Calu3 (cell line): ENCODE measurements at places on chromosomes 3 and 15. TPM values are rescaled to one million over a fixed set of nuclear protein-coding genes. Genes with fewer than 3 reads are reported as not detected.
A peak's percentile ranks its signal among the peaks of the same experiment; 100 is the strongest.

DNA sequence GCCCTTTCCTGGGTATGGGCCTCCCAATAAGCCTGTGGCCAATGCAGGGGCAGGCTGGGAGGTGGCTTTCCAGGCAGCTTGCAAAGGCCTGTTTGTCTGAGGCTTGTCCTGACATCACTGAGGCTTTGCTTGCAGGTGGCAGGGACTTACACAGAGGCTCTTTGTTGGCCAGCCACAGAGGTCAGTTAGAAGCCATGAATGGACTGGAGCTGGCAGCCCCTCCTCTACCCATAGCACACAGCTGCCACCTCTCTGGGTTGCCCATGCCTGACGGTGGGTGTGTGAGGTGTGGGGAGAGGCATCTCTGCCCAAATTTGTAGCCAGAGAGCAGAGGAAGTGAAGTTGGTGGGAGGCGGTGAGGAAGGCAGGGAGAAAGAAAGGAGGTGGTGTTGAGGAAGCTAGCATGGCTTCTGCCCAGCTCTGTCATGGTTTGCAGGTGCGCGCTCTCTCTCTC is 17.1 kb downstream of the LIMD1 start:
- DNase-seq, result peak; percentile 82
- H3K27me3 ChIP-seq, result no peaks in the 10 kb centered on the region
- H3K4me1 ChIP-seq, result peaks cover 62% of the 10 kb centered on the region
- peaks cover 19% of the 10 kb centered on the region for H3K36me3 ChIP-seq
- H3K27ac ChIP-seq, result peak overlapping the region; percentile 98

DNA sequence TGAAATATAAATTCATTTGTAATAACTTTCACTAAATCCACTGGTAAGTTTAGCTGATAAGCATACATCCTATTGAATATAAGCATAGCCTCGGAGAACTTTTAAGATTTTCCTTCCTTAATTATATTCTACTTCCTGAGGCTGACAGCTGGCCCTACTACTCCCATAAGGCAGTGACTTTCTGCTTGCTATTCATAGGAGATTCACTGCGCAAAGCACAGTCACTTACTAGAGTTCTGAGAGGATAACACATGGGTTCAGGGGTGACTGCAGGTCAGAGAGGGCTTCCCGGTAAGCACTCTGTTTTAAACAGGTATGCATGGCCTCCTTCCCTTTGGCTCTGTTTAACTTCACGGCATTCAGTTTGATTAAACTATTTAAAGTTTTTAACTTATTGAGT is 75.8 kb downstream of the FAIM start:
- peaks cover 4% of the 10 kb centered on the region for H3K36me3 ChIP-seq
- H3K27me3 ChIP-seq, result no peaks in the 10 kb centered on the region
- no peak overlapping the region for H3K27ac ChIP-seq
- DNase-seq, result no peak
- no peak overlapping the region for H3K4me3 ChIP-seq
- peaks cover 15% of the 10 kb centered on the region for H3K4me1 ChIP-seq

GRCh38 chr3:58013973-58014649 is 5.9 kb downstream of the FLNB start:
- DNase-seq, result no peak
- H3K27ac ChIP-seq, result no peak overlapping the region
- H3K36me3 ChIP-seq, result peaks cover 42% of the 10 kb centered on the region
- peaks cover 66% of the 10 kb centered on the region for H3K4me1 ChIP-seq

Gene MORC1
- not detected in 2 replicates for total RNA-seq

GRCh38 chr3:122577409-122578031 is at the start of gene PARP15:
TSS of gene PARP15 (plus strand) at chr3:122577650. CDS start at chr3:122577668, 18 bp downstream.
- peak; percentile 14 for DNase-seq
- peaks cover 24% of the 10 kb centered on the region for H3K36me3 ChIP-seq
- no peak within 1 kb of the TSS for H3K27ac ChIP-seq
- H3K4me3 ChIP-seq, result peak within 1 kb of the TSS; percentile 69

Gene XCR1
- total RNA-seq, result not detected in 2 replicates

GRCh38 chr3:49529567-49529966 is 24.7 kb upstream of the BSN start:
- no peak for DNase-seq
- H3K27ac ChIP-seq, result no peak overlapping the region
- H3K27me3 ChIP-seq, result no peaks in the 10 kb centered on the region
- H3K4me3 ChIP-seq, result no peak overlapping the region
- peaks cover 8% of the 10 kb centered on the region for H3K4me1 ChIP-seq

Gene PIERCE2
- 2.9 and 3.1 TPM in 2 replicates for total RNA-seq

Gene PAQR9
- total RNA-seq, result 1.3 and 2.0 TPM in 2 replicates

GRCh38 chr3:117572786-117573185 is 863.2 kb downstream of the TUSC7 start:
- no peaks in the 10 kb centered on the region for H3K27me3 ChIP-seq
- no peak overlapping the region for H3K4me3 ChIP-seq
- H3K27ac ChIP-seq, result no peak overlapping the region
- DNase-seq, result no peak

DNA sequence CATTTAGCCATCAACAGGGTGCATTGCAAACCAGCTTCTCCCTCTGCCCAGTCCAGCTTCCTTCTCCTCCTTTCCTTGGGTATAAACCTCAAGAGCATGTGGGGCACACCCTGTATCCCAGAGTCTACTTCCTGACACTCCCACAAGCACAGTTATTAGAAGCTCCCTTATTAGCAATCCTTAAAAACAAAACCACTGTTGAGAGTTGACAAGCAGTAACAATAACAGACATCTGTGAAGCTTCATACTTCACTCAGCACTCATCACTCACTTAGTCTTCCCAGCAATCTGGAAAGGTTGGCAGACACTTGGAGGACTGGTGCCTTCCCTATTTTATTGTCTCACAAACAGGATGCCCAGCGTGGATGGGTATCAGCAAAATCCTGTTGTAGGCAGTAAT is 155.5 kb upstream of the PROK2 start:
- H3K27ac ChIP-seq, result no peak overlapping the region
- DNase-seq, result no peak
- H3K27me3 ChIP-seq, result peaks cover 78% of the 10 kb centered on the region
- no peaks in the 10 kb centered on the region for H3K36me3 ChIP-seq
- no peaks in the 10 kb centered on the region for H3K4me1 ChIP-seq

GRCh38 chr3:196517919-196518318 is 2.8 kb upstream of the SMCO1 start:
- H3K4me3 ChIP-seq, result no peak overlapping the region
- no peaks in the 10 kb centered on the region for H3K36me3 ChIP-seq
- DNase-seq, result peak; percentile 36
- no peaks in the 10 kb centered on the region for H3K27me3 ChIP-seq

DNA sequence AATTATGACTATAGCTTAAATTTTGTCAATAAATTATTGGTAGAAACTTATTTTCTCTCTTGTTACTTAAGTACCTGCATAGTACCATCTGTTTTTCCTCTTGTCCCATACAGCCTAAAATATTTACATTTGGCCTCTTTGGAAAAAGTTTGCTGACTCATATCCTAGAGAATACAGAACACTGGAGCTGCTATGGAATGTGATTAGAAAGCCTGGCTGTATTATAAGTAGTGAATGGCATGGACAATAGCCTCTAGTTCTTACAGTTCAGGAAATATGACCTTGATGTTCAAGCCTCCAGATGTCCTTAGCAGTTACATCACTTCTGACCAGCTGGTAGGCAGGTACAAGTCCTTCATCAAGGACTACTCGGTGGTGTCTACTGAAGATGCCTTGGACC is 28.3 kb downstream of the ST8SIA2 start:
- H3K4me1 ChIP-seq, result no peaks in the 10 kb centered on the region
- H3K27me3 ChIP-seq, result peaks cover 97% of the 10 kb centered on the region
- no peak overlapping the region for H3K27ac ChIP-seq
- H3K36me3 ChIP-seq, result no peaks in the 10 kb centered on the region
- DNase-seq, result no peak

- no peak overlapping the region for H3K27ac ChIP-seq
- no peaks in the 10 kb centered on the region for H3K4me1 ChIP-seq
- peaks cover 5% of the 10 kb centered on the region for H3K36me3 ChIP-seq
- no peak overlapping the region for H3K4me3 ChIP-seq
Measured at GRCh38 chr15:64808785-64809453, 16.5 kb downstream of the PIF1 start.

Gene LYZL4
- not detected in 2 replicates for total RNA-seq

- H3K27me3 ChIP-seq, result no peaks in the 10 kb centered on the region
- H3K36me3 ChIP-seq, result no peaks in the 10 kb centered on the region
- peaks cover 8% of the 10 kb centered on the region for H3K4me1 ChIP-seq
- no peak overlapping the region for H3K4me3 ChIP-seq
Measured at GRCh38 chr3:6062261-6063187, 798.4 kb upstream of the GRM7 start.

DNA sequence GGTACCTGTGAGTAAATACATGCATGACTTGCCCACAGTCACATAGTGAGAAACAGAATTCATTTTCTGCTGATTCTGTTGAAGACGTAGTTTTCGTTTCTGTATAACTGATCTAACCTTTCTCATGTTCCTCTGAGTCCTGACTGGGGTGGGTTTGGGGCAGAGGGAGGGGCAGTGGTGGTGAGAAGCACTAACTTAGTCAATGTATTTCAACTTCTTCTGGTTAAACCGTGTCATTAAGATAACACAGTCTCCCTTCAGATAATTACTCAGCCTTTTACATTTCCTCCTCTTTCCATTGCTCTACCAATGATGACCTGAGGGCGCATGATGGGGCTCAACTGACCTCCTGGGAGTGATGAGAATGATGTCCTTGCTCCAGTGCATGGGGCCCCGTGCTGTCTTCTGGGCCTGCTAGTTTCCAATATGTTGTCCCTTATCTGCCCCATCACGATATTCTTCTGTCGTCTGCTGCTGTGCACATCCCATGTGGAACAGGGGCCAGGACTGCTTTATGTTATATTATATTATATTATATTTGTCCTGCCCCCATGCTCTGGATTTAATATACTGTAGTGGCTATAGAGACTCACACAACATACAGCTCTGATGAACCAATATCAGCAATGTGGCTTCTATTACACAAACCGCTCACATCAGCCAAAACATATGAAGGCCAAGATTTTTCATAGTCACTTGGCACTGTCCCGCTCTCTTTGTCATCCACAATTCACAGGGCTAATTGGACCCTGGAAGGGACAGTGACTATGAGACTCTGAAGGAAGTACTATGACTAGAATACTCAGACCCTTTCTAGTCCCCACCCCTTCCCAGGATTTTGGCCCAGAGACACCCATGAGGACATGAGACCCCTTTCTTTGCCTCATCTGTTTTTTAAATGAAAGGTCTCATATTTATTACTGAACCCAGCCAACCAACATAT is 407.1 kb upstream of the MCTP2 start:
- no peaks in the 10 kb centered on the region for H3K4me1 ChIP-seq
- H3K4me3 ChIP-seq, result no peak overlapping the region
- no peak overlapping the region for H3K27ac ChIP-seq
- no peaks in the 10 kb centered on the region for H3K36me3 ChIP-seq
- no peak for DNase-seq

- H3K27ac ChIP-seq, result no peak overlapping the region
- peaks cover 11% of the 10 kb centered on the region for H3K36me3 ChIP-seq
- no peak for DNase-seq
- no peak overlapping the region for H3K4me3 ChIP-seq
Measured at GRCh38 chr3:172685331-172686214, 25.3 kb downstream of the NCEH1 start.

Gene C15orf62
- total RNA-seq, result 0.56 and 0.64 TPM in 2 replicates

- H3K27ac ChIP-seq, result no peak overlapping the region
- no peak overlapping the region for H3K4me3 ChIP-seq
- H3K4me1 ChIP-seq, result no peaks in the 10 kb centered on the region
- H3K36me3 ChIP-seq, result no peaks in the 10 kb centered on the region
- no peak for DNase-seq
Measured at GRCh38 chr3:107124885-107125284, 252.4 kb upstream of the CCDC54 start.

DNA sequence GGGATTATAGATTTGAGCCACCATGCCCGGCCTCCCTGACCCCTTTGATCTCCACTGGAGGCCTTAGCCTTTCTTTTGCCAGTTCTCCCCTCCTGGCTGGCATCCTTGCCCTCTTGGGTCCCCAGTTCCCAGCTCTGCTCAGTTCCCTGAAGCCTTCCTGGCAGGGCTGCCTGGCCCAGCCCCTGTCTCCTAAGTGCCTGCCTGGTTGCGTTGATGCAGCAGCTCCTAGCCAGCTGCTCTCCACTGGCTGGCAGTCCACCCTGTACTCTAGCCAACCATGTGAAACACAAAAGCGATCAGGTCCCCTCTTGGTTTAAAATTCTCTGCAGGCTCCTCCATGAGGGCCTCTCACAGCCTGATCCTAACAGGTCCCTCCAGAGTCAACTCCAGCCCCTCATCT is 184.7 kb downstream of the RAB11A start:
- no peak overlapping the region for H3K4me3 ChIP-seq
- H3K4me1 ChIP-seq, result no peaks in the 10 kb centered on the region
- peaks cover 39% of the 10 kb centered on the region for H3K27me3 ChIP-seq
- H3K27ac ChIP-seq, result no peak overlapping the region

Gene GPR62
- total RNA-seq, result not detected in 2 replicates

DNA sequence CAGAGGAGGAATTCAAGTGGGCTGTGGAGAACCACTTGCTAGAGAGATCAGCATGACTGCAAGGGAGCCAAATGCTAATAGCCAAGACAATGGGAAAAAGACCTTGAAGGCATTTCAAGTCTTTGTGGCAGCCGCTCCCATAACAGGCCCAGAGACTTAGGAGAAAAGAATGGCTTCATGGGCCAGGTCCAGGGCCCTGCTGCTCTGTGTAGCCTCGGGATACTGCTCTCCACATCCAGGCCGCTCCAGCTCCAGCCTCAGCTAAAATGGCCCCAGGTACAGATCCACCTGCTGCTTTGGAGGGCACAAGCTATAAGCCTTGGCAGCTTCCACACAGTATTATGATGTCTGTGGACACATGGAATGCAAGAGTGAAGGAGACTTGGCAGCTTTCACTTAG is 157.7 kb downstream of the NECTIN3 start:
- H3K27me3 ChIP-seq, result no peaks in the 10 kb centered on the region
- H3K36me3 ChIP-seq, result no peaks in the 10 kb centered on the region
- peaks cover 6% of the 10 kb centered on the region for H3K4me1 ChIP-seq
- no peak overlapping the region for H3K27ac ChIP-seq
- DNase-seq, result no peak

DNA sequence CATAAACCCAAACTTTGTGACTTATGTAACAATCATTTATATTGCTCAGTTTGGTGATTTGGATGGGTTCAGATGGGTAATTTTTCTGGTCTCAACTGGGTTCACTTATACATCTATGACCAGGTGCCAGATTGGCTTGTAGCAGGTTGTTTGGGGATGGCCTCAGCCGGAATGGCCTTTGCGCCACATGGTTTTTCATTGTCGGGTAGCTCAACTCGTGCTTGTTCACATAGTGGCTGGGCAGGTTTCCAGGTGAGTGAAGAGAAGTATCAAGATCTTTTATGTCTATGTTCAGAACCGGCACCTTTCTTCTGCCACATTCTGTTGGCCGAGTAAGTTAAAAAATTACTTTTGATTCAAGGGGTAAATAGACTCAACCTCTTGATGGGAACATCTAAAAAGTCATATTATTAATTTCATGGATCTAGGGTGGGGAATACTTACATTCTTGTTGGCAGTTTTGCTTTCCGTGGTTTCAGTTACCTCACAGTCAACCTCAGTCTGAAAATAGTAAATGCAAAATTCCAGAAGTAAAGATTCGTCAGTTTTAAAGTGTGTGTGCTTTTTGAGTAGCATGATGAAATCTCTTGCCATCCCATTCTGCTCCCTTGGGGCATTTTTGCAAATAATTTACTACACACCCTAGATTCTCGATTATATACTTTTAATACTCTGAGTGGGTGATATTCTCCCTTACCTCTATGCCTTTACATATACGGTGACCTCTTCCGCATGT is 745.7 kb upstream of the CCDC54 start:
- no peaks in the 10 kb centered on the region for H3K27me3 ChIP-seq
- no peaks in the 10 kb centered on the region for H3K36me3 ChIP-seq
- no peak for DNase-seq
